ENCODE measurements at places on chromosomes 11 and 22.

GRCh38 chr22:35530700-35531099, 9.9 kb upstream of the RASD2 start:
- DNase-seq, result no peak

- no peak for DNase-seq
These were observed 23.5 kb downstream of the FZD4 start for GRCh38 chr11:86931548-86932258.

GRCh38 chr11:113137713-113138529, 176.5 kb upstream of the TTC12 start:
- no peak for DNase-seq

- no peak for DNase-seq
These were observed 102.0 kb upstream of the HSD17B12 start for GRCh38 chr11:43578346-43579170.

DNA sequence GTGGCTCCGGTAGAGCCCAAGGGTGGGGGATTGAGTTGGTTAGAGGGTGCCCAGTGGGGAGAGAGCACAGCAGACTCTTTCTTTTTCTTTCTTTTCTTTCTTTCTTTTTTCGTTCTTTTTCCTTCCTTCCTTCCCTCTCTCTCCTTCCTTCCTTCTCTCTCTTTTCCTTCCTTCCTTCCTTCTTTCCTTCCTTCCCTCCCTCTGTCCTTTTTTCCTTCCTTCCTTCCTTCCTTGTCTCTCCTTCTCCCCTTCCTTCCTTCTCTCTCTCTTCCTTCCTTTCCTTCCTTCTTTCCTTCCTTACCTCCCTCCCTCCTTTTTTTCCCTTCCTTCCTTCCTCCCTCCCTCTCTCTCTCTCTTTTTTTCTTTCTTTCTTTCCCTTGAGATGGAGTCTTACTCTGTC, 4.8 kb upstream of the ALX4 start:
- DNase-seq, result no peak

DNA sequence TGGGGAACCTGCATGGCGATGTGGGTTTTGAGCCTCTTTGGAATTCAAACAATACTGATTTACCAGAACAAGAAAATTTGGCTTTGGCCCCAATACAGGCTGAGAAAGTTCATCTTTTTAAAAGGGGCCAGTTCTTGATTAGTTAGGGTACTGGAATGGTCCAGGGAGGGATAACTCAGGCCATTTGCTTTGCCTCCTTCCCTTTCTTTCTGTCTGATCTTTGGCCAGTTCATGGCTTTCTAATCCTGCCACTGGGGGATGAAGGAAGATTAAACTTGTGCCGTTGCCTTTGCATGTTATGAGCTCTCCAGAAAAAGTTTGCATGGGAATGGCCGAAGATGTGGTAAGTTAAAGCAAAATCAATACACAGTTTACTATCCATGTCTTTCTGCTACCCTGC, 78.4 kb downstream of the ADAMTS15 start:
- DNase-seq, result no peak

GRCh38 chr11:118008271-118008911, 22.2 kb downstream of the IL10RA start:
- DNase-seq, result no peak

GRCh38 chr22:25113316-25113721, 86.3 kb upstream of the CRYBB3 start:
- DNase-seq, result no peak

DNA sequence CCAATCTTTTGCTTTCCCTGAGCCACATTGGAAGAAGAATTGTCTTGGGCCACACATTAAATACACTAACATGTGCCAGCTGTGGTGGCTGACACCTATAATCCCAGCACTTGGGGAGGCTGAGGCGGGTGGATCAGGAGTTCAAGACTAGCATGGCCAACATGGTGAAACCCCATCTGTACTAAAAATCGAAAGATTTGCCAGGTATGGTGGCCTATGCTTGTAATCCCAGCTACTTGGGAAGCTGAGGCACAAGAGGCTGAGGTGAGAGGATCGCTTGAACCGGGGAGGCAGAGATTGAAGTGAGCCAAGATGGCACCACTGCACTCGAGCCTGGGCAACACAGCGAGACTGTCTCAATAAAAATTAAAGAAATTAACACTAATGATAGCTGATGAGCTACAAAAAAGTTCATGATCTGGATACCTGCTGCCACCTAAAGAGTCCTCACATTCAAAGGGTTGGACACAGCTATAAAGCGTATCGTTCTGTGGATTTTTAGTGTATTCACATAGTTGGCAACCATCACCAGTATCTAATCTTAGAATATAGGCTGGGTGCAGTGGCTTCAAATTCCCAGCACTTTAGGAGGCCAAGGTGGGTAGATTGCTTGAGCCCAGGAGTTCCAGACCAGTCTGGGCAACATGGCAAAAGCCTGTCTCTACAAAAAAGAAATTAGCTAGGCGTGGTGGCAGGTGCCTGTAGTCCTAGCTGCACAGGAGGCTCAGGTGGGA, 3.4 kb upstream of the LDHC start:
- no peak for DNase-seq

DNA sequence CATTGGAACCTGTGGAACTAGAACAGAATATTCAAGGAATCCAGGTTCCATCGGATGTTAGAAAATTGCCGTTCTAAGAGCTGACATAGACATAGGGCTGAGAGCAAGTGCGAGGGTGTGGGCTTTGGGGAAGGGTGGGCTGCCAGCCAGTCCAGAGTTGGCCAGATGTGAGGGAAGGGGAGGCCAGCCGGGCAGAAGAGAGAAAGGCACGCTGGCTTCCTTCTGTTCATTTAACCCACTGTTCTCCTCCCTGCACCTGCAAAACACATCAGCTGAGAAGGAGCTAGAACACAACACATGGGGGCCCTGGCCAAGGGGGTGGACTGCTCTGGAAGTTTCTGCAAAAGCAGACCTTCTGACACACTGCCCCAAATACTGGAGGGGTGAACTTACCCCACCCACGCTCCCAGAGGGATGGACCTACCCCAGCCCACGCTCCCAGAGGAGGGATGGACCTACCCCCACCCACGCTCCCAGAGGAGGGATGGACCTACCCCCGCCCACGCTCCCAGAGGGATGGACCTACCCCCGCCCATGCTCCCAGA, 98.0 kb downstream of the SHANK2 start:
- DNase-seq, result no peak

GRCh38 chr11:68764746-68765145, 13.4 kb upstream of the TESMIN start:
- DNase-seq, result no peak

DNA sequence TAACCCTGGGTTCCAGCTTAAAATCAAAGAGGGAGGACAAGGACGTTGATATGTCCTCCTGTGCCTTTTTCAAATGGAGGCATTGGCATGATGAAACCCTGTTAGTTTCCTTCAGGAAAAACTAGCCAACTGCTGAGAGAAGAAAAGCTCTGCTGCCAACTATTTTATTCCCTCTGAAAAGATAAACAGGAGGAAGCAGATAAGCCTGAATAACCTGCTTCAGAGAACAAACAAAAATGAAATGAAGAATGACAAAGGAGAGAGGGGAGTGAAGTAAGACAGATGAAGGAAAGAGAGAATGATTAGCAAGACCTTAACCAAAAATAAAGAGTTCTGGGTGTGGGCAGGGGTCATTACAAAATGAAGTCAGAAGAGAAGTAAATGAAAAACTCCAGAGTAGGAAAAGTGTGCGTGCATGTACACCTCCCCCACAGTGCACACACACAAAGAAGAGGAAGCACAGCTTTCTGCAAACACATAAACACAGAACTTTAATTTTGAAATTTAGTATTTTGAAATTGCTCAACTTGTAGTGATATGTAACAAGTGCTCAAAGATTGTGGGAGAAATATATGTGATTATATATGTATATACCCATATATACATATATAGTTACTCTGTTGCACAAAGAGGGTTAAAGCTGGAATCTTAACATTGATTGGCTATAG, 332.2 kb downstream of the LUZP2 start:
- no peak for DNase-seq

- no peak for DNase-seq
These were observed 8.8 kb downstream of the POU2F3 start for GRCh38 chr11:120248551-120249278.

GRCh38 chr11:6489306-6489705, 7.8 kb upstream of the DNHD1 start:
- DNase-seq, result no peak

- no peak for DNase-seq
These were observed 44.4 kb upstream of the CLMP start for GRCh38 chr11:123239191-123240150.

DNA sequence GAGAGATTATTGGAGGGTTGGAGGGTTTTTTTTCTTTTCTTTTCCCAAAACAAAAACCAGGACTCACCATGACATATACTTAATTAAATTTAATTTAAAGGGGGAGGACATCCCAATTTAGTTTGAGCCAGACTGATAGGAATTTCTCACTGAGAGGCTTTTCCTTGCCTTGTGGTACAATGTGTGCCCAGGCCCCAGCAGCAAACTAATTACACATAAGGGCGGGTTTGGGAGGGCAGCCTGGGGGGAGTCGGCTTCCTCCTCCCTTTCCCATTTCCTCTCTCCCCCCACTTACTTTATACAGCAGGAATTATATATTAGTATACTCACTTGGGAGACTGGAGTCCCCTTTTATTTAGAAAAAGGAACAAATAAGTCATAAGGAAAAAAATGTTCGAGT, 2.9 kb downstream of the TEAD1 start:
- DNase-seq, result no peak

DNA sequence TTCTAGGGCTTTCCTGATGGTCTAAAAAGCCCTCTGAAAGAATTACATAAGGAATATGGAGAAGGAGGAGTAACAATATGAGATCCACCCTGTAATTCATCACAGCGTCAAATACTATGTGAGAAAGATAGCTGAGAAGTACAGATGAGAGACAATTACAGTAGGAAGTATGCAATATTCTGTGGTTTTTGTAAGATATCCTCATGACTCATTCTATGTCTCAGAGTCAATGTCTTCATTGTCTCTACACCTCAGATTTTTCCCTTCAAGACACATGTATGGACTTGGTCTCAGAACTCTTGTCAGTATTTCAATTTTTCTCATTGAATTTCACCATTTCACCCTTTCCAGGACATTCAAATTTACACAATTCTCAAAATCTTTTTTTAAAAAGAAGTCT, 343.3 kb upstream of the CTSC start:
- no peak for DNase-seq

DNA sequence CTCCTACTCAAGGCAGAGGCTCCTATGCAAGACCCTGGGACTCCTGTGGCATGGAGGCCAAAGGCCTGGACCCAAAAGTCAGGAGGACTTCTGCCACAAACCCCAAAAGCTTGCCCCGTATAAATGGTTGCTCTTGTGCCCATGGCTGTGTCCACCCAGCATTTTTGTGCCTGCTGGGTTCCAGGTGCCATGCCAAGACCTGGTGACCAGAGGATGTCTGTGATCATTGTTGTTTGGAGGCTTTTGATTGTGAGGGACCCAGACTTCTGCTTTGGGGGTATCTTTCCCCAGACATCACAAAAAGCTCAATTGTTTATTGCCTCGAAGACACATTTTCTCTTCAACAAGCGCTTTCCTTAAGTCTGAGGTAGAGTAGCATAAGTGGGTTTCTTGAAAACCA, 35.1 kb downstream of the C22orf31 start:
- no peak for DNase-seq

DNA sequence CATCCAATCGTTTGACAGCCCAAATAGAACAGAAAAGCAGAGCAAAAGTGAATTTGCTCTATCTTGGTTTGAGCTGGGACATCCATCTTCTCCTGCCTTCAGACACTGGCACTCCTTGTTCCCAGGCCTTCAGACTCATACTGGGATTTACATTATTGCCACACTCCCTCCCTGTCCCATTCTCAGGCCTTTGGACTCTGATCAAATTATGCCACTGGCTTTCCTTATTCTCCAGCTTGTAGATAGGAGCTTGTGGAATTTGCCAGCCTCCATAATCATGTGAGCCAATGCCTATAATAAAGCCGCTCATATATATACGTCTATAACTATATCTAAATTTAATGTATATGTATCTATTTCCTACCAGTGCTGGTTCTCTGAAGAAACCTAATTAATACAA, 568.3 kb upstream of the KIRREL3 start:
- no peak for DNase-seq

DNA sequence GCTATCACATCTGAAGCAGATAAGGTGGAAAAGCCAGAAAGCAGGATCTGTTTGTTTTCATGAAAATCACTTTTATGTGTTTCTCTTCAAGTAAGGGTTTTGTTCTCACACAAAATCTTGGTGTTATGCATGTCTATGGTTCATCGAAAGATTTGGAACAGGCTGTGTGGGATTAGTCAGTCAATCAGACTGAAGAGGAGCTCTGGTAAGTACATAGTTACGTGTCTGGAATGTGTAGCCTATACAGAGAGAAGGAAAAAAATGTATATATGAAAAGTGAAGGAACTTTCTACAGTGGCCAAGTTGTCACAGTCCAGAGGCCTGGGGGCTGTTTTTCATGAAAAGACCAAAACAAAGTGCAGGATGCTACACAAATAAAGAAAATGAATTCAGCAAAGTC, 156.7 kb downstream of the CNTN5 start:
- DNase-seq, result no peak

DNA sequence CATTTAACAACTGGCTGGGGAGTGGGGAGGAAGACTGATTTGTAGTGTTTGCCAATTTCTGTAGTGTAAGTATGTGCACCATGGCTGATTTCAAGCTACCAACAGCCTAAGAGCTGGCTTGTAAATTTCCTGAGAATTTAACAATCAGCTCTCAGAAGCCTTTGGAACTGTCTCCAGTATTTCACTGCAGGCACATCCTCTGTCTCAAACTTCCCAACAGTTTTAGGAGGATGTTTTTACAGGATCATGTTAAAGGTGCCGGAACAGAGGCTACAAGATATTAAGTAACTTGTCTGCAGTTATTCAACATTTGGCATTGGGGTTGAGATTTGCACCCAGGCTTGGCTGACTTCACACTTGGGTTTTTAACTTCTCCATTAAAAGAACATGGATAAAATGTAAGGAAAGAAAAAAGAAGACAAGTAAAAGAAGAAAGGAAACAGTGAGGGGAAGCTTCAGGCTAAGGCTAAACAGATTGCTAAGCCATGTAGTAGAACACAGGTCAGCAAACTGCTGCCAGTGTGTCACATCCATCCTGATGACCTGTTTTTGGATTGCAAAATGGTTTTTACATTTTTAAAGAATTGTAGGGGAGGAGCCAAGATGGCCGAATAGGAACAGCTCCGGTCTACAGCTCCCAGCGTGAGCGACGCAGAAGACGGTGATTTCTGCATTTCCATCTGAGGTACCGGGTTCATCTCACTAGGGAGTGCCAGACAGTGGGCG, 204.8 kb upstream of the SESN3 start:
- DNase-seq, result no peak

- DNase-seq, result no peak
These were observed 19.6 kb downstream of the SPATA19 start for GRCh38 chr11:133825666-133826065.

GRCh38 chr22:49136816-49137180, 690.9 kb downstream of the BRD1 start:
- no peak for DNase-seq

DNA sequence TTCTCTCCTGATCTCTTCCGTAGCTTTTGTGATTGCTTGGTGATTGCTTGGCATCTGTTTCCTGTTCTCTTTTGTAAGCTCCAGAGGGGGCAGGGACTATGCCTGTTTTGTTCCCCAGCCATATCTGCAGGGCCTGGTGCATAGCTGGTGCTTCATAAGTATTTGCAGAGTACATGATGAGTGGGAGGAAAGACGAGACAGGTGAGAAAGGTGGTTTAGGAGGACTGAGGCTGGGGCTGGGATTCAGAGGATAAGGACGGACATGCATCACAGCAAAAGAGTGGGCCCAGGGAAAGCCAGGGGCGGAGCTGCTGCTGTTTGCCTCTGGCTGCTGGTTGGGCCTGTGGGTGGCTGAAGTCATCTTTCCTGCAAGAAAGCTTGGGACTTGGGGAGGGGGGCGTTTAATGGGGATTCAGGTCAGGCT, 62.4 kb downstream of the DSCAML1 start:
- DNase-seq, result no peak

Data from effector memory CD8-positive, alpha-beta T cell (primary cell).